Pericardium fibroblast (primary cell): ENCODE measurements at places on chromosomes 7 and 10. TPM values are rescaled to one million over a fixed set of nuclear protein-coding genes. Genes with fewer than 3 reads are reported as not detected.

ARPC1B gene
- total RNA-seq, result 255 and 334 TPM in 2 replicates

FGFBP3 gene
- total RNA-seq, result 0.12 and 0.26 TPM in 2 replicates

LRRTM3 gene
- total RNA-seq, result not detected in 2 replicates

OR13A1 gene
- not detected in 2 replicates for total RNA-seq

CCL24 gene
- total RNA-seq, result not detected in 2 replicates

NRP1 gene
- 55.9 and 115 TPM in 2 replicates for total RNA-seq

PLA2G12B gene
- total RNA-seq, result not detected in 2 replicates

GPNMB gene
- 135 and 182 TPM in 2 replicates for total RNA-seq

CTNNA3 gene
- total RNA-seq, result not detected in 2 replicates

GRID2IP gene
- 0.09 TPM in 1 of 2 replicates, not detected in the other for total RNA-seq

SPDYE16 gene
- total RNA-seq, result not detected in 2 replicates

NEURL1 gene
- total RNA-seq, result under 0.01 and 2.4 TPM in 2 replicates

C7orf33 gene
- total RNA-seq, result not detected in 2 replicates

MOGAT3 gene
- total RNA-seq, result not detected in 2 replicates

WIPF3 gene
- 0.17 TPM in 1 of 2 replicates, not detected in the other for total RNA-seq

MYO1G gene
- not detected in 2 replicates for total RNA-seq

NCF1 gene
- not detected in 2 replicates for total RNA-seq

LRRD1 gene
- total RNA-seq, result not detected in 2 replicates

WEE2 gene
- total RNA-seq, result not detected in 2 replicates

ZCWPW1 gene
- 0.58 and 2.4 TPM in 2 replicates for total RNA-seq

SLC16A9 gene
- total RNA-seq, result 0.93 and 1.8 TPM in 2 replicates

EN2 gene
- under 0.01 TPM in 1 of 2 replicates, not detected in the other for total RNA-seq

UCN3 gene
- total RNA-seq, result not detected in 2 replicates

ST8SIA6 gene
- total RNA-seq, result 1.6 TPM in 1 of 2 replicates, not detected in the other

RPEL1 gene
- total RNA-seq, result 0.09 and 0.12 TPM in 2 replicates

RBP3 gene
- not detected in 2 replicates for total RNA-seq

CRYGN gene
- total RNA-seq, result under 0.01 TPM in 1 of 2 replicates, not detected in the other

PIK3CG gene
- total RNA-seq, result not detected in 2 replicates

PTN gene
- 7.4 and 9.5 TPM in 2 replicates for total RNA-seq

GIMAP7 gene
- total RNA-seq, result not detected in 2 replicates

CRHR2 gene
- total RNA-seq, result not detected in 2 replicates

TMEM229A gene
- 0.26 and 1.9 TPM in 2 replicates for total RNA-seq

DYNC1I1 gene
- total RNA-seq, result 0.12 TPM in 1 of 2 replicates, not detected in the other

OR2A25 gene
- total RNA-seq, result not detected in 2 replicates

KIAA1217 gene
- total RNA-seq, result 14.7 and 16.4 TPM in 2 replicates

UBN2 gene
- 2.8 and 3.6 TPM in 2 replicates for total RNA-seq

BAMBI gene
- 5.8 and 112 TPM in 2 replicates for total RNA-seq

ANKRD2 gene
- 0.85 TPM in 1 of 2 replicates, not detected in the other for total RNA-seq

PPP1R17 gene
- total RNA-seq, result not detected in 2 replicates
